ENCODE measurements at places on chromosomes 6 and 20.

DNA sequence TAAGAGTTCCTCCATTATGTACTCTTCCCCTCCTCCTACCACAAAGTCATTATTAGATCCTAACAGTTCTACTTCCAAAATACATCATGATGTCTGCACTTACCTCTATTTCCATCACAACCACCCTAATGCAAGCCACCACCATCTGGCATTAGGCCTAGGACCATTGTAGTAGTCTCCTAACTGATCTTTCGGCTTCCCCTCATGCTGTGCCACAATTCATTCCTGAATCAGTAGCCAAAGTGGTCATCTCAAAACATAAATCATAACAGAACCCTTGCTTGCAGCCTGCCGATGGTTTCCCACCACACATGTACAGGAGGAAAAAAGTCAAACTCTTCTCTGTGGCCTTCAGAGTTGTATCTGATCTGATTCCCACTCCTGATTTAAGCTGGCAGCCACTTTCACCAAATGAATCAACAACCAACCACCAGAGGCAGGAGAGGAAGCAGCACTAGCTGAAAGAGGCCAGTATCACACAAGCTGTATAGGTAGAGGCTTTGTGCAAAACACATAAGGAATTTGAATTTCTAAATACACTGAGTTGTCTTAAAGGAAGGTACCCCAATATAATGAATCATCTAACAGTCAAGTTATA is 26.1 kb downstream of the FAM184A start:
- ATAC-seq = no peak

DNA sequence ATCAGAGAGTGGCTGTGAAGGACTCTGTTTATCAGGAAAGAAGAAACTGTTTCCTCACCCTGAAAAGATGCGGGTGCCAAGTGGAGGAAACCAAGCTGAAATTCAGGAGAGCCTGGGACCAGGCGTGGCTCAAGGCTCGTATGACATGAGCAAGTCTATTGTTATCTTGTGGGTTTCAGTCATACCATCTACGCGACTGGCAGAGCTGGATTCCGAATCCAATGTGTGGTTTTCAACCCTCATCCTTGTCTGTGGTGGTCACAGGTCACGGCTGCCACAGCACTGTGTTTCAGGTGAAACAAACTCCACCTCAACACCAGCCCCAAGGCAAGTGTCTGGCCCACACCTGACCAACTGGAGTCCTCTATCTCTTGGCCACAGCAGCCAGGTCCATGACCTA is 9.1 kb downstream of the MC3R start:
- ATAC-seq = no peak

DNA sequence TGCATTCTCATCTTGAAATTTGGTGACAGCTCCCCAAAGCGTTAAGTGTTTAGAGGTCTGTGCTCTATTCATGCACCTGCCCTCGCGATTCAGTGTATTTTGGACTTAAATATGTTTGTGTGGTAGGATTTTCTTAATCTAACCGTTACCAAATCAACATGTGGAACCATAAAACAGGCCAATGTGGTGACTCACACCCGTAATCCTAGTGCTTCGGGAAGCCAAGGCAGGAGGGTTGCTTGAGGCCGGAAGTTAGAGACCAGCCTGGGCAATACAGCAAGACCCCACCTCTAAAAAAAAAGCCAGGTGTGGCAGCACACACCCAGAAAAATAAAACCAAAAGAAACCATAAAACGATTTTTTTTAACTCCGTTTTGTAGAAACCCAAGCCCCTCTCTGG is 31.5 kb downstream of the PYGB start:
- no peak for ATAC-seq

DNA sequence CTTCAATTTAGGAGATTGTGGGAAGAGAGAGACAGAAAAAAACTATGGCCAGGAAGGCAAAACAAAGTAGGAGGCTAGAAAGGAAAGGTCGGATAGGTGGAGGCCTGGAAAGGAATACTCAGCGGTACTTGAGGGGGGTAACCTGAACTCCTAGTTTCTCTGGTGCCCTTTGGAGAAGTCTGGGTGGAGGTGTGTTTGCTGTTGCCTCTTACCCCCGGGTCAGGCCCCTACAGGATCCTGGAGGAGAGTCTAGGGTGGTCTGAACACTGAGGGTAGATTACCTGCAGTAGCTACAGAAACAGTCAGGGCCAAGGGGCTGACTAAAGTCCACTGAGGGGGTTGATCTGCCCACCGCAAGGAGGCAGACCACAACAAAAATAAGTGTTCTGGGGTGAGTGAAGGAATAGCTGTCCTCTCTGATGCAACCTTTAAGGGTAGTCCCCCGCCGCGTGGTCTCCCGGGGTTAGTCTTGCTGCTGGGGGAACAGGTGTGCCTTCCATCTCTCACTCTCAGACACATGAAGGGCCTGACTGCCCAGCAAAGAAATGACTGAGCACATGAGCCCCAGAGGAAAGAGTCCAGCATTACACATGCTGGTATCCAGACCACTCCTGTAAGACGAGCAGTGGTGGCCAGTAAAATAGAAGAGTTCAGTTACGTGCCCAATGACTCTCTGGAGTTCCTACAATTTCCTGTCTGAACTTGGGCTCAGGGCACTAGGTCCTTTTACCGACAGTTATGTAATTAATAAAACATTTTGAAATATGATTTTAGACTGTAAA is 59.5 kb downstream of the MTHFD1L start:
- peak; percentile 37 for ATAC-seq

DNA sequence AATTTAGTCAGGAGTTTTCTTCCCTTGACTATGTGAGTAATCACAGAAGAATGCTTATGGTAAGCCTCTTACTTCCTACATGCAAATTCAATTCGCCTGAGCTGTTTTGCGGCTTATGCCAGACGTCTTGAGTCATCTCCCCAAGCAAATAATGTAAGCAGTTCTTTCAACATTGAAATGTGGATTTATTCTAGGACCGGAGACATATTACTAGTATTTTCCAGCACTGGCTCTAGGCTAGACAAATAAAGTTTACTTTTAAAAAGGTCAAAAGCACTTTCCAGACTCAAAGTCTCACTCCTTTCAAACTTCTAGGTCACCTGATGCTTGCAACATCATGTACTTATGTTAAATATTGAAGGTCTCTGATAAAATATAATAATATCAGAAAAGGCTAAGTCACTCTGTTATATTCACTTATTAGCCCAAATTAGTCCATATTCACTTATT is 38.1 kb upstream of the NOX3 start:
- peak; percentile 96 for ATAC-seq

DNA sequence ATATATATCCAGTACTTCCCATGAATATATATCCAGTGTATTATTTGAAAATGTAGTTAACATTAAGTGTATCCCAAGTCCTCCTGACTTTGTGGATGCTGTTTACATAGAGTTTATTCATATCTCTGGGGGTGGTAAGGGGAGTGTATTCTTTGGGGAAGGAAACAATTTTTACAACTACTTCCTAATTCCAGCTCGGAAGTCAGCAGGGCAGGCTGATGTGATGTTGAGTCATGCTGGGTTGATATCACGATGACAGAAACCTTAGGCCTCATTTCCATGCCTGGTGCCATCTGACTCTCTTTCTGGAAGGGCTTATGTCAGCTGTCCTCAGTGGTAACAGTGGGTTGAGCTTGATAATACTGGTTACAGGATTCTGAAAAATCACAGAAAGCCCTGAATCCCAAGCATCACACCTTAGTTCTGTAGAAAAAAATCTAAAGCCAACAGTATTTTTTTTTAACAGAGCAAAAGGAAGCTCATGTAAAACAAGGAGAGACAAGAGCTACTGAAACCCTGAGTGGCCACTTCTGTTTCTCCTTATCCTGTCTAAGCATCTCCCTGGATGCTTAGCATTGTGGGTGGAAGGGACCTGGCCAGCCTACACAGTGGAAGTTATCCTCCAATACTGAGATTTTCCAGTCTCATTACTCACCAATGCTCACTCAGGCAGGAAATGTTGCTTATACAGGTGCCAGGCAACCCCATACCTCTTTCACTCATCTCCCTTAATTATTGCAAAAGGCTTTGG is 75.2 kb upstream of the IYD start:
- ATAC-seq = no peak

DNA sequence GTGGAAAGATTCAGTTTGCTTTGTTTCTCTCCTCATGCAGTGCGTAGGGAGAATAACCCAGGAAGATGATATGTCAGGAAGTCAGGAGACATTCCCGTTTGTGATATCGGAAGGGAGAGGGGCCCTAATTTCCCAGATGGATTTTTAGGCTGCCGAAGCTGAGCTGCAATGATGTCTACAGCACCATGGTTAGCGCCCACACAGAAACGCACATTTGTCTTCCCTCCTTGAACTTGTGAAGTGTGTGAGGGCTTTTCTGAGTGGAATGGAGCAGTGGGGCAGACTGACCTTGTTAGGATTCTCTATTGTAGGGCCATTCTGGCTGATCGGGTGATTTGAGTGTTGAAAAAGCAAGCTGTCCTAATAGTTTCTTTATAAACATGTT is 191.3 kb upstream of the ARG1 start:
- no peak for ATAC-seq

DNA sequence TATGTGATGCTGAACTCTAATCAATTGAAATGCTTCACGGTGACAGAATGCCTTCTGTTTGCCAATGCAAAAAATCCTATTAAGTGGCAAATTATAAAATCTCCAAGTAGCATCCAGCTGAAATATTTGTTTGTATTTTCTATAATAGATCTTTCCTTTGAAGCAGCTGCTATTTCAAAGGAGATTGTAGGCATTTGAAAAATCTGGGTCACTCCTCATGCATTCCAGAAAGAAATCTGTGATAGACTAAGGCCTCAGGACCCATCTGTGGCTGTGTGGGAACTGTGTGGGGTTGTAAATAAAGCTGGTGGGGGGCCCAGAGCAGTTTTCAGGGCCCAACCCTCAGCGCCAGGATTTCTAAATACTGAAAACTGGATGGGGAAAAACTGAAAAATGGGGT is 216.9 kb upstream of the ARG1 start:
- no peak for ATAC-seq

DNA sequence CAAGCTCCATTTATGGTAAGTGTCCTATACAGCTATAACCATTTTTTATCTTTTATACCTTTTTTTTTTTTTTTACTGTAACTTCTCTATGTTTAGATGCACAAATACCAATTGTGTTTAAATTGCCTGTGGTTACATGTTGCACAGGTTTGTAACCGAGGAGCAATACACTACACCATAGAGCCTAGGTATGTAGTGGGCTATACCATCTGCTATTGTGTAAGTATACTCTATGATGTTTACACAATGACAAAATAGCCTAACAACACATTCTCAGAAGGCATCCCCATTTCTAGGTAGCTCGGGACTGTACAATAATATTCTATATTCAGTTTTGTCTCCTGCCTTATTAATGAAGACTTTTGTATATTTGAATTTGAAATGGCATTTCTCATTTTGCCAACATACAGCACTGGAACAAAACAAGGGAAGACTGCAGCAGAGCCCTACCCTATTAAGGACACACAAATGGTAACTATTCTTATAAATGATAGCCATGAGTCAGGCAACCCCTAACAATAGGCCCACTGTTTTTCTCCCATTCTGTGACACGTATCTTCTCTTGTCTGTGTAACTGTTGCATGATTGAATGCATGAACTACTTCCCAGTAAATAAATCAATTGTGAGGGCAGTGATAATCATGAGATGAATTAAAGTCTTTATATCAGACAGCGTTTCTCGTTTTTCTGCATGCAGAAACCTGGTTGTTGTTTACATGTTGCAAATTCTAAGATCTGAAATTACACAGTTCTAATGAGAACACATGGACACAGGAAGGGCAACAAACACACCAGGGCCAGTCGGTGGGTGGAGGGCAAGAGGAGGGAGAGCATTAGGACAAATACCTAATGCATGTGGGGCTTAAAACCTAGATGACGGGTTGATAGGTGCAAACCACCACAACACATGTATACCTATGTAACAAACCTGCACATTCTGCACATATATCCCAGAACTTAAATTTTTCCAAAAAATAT is 173.9 kb downstream of the EPM2A start:
- ATAC-seq = no peak

Measured in SK-N-SH treated with all-trans-retinoic acid at 6 μM for 48 hours (cell line).